ENCODE measurements at places on chromosomes 5 and 9.

DNA sequence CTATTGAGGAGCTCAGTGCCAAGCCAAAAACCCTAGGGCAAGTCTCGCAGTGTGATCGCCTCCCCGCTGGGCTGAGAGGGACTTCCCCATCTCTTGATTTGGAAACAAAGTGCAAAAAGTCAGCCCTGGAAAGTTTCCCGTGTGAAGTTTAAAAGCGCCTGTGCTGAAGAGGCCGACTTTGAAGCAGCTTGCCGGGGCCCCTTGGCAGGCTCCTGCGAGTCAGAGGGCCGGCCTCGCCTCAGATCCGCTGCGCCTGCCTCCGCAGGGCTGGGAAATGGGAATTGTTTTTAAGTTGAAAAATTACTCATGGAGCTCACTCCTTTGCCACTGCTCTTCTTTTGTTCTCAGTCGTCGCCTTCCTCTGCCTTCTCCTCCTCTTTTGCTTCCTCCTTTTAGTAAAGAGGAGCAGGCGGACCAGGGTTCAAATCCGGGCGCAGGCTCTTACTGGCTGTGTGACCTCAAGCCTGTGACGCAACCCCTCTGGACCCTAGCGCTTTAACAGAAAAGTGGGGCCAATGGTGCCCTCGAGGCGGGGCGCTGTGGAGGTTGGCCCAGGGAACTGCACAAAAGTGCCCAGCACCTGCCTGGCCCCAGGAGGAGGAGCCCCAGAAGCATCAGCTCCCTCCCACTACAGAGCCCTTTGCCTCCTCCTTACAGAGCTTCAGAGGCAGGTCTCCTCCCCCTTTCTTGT lies 14.7 kb upstream of the LHX2 start:
- DNase-seq, result no peak

DNA sequence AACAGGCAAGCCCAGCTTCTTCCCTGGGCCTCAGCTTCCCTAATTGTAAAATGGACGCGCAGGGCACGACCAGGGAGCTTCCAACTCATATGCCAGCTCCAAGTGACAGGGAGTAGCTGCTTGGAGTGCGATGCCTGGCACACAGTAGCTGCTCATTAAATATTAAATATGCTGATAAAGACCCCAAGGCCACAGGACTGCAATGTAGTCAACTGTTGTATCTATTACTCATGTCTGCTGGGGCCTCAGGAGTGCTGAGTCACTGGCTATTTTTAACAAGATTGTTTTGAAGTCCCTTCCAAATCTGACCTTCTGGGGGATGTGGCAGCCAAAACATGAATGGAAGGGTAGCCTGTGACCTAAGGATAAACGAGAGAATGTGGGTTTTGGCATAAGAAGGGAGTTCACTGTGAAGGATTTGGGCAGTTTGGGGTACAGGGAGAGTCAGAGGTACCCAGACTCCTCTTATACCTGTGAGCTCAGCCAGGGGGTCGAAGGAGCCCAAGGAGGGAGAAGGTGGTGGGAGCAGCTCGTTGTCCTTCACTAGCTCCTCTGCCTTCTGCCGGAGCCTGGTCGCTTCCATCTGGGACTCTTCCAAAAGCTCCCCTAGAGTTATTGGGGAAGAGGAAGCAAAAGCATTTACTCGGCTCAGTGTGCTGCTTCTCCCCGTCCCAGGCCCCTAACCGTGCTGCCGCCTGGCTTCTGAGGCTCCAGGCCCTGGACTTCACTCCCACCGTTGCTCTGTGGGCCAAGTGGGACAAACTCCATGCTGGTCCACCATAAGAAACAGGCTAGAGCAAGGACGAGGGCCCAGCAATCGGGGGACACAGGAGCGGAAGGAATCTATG lies 17.5 kb downstream of the TNIP1 start:
- DNase-seq, result no peak

GRCh38 chr5:61394078-61394704 lies 62.1 kb downstream of the ZSWIM6 start:
- DNase-seq, result no peak

GRCh38 chr5:5182508-5183188 lies 42.5 kb downstream of the ADAMTS16 start:
- DNase-seq, result no peak

GRCh38 chr5:173881811-173882575 lies 6.2 kb upstream of the CPEB4 start:
- DNase-seq, result no peak

GRCh38 chr9:99144966-99145365 lies 40.1 kb downstream of the TGFBR1 start:
- no peak for DNase-seq

- no peak for DNase-seq
Observed at GRCh38 chr5:158465086-158465972, 606.4 kb upstream of the CLINT1 start.

GRCh38 chr5:74562122-74562521 lies 78.4 kb downstream of the ENC1 start:
- no peak for DNase-seq

GRCh38 chr5:124056991-124057723 lies 545.2 kb downstream of the CSNK1G3 start:
- DNase-seq, result no peak

- no peak for DNase-seq
Observed at GRCh38 chr9:90613502-90613901, 29.1 kb downstream of the DIRAS2 start.

DNA sequence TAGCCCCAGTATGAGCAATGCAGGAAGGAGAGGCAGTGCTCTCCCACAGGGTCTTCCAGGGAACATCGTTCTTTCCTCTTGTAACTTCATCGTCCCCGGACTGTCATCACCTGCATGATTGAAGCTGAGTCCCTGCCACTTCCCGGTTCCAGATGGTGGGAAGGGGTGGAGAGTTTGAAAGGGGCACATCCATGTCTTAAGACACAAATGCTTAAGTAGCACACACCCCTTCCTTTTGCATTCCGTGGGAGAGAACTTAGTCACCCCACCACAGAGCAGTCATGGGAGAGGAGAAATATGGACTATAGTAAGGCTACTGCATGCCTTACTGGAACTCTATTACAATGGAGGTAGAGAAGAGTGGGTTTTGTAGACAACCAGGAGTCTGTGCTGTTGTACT lies 165.3 kb upstream of the GAS1 start:
- DNase-seq, result no peak

GRCh38 chr5:42641336-42642005 lies 115.1 kb upstream of the CCDC152 start:
- no peak for DNase-seq

DNA sequence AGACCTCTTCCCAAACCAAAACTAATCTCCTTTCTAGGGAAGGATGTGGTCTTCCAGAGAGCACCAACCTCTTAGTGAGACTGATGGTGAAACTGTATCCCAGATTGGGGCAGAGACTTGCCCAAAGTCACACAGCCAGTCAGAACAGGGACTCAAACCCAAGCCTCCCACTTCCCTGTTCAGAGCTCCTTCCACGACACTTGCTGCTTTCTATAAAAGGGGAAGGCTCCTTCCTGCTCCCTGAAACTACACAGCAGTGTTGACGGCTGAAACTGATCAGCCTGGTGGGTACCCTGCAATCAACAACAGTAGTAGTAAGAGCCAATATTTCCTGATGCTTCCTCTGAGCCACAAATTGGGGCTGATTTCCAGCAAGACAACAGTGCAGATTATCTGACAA lies 1.5 kb downstream of the TOR2A start:
- DNase-seq, result no peak

GRCh38 chr9:19028835-19029451 lies 4.1 kb downstream of the SAXO1 start:
- no peak for DNase-seq

GRCh38 chr5:104431002-104431620 lies 868.5 kb upstream of the NUDT12 start:
- no peak for DNase-seq

DNA sequence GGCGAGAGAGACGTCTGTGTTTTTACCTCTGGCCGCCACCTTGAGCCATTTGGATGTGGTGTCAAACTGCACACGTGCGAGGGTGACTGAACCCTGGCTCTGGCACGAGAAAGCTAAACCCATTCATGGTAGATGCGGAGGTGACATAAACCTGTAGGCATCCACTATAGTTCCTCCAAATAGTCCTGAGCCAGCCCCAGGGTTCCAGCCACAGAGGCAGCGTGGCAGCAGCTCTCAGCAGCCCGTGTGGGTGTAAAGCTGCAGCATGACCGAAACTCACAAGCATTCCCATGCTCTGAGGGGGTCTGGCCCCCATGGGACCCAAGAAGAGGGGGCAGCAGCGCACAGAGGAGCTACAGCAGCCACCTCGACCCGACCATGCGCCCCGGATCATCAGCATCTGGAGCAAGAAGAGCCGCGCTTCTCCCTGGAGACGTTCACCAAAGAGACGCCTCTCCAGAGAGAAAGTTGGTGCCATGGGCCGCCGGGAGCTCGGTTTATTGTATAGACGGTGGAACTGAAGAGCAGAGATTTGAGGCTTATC lies 303.8 kb upstream of the IRX4 start:
- no peak for DNase-seq

GRCh38 chr5:177471610-177472356 lies 1.7 kb downstream of the DBN1 start:
- DNase-seq, result no peak

DNA sequence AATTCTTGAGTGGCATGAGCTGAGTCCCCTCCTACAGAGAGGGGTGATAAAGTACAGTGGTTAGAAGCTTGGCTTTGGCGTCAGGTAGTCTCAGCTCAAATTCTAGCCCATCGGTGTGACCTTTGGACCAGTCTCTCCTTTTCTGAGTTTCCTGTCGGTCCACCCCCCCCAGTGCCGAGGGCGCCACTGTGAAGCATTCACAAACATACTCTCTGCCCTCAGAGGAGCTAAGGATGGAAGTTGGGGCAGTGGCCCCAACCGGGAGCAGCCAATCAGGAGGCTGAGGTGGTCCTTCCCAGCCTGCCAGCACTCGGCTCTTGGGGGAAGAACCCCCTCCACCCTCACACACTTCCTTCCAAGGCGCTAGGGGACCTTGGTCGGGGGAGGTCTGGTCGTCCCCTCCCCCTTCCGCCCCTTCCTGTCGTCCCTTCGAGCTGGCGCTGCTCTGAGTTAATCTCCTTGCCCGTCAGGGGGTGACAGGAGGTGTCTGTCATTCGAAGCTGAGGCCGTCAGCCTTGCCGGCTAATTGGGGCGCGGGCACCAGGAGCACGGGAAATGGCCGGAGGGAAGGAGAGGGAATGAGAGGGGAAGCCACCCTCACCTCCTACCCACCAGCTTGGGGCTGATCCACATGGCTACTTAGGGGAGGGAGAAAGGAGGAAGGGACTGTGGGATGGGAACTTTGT lies 53.0 kb downstream of the CXXC5 start:
- no peak for DNase-seq

DNA sequence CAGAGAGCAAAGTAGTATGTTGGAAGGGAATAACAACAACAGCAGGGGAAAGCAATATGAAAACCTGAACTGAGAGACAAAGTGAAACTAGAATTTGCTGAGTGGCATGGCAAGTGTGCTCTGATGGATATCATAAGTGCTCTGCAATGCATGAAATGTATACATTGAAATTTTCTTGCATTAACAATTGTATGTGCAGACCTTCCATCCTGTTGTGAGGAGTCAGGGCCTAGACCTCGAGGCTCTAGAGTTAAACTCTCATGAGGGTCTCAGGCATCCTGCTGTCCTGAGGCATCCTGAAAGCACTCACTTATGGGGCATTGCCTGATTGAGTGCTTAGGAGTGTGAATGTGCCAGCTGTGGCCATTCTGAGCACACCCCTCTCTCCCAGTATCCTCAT lies 1.1 kb downstream of the ECM2 start:
- DNase-seq, result no peak

- DNase-seq, result no peak
Observed at GRCh38 chr5:73370640-73371583, 77.7 kb downstream of the FOXD1 start.

DNA sequence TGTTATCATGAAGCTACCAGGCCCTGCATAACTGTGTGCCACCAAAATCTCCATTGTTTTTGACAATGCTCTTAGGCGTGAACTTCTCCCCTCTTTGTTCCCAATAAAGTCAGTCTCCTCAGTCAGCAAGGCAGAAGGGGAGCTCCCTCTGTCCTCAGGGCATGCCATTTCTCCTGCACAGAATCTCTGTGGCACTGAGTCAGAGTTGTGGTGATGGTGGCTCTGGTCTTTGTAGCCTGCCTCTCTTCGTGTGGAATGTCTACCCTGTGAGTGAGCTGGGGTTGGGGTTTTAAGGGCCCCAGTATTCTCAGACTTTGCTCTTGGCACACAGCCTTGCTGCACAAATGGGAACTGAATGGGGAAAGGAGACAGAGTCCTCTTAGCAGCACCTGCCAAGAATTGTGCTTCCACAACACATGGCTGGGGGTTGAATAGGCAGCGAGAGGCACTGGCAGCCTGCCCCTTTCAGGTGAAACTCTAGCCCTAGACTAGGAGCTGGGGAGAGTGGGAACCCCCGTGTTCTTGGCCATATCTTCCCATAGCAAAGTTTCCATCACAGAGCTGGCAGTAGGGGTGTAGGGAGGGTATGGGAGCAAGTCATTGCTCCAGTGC lies 146.6 kb downstream of the SH3GL2 start:
- no peak for DNase-seq

DNA sequence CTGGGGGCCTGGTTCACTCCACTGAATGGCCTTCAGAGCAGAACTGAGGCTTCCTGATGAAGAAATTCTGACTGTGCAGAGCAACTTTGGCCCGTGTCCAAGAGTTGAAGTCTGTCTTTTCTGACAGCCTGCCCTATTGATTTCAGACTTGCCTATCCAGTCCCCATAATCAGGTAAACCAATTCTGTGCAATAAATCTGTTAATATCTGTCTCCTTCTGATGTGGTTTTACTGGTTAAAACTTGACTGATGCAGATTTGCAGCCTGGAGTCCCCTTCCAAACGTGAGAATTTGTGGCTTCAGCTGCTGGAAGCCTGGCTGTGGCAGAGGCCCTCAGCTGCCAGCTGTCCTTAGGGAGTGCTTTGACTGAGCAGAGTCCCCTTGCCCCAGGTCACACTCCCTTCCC lies 283.9 kb upstream of the ANKRD55 start:
- no peak for DNase-seq
